Karpas-422 (cell line): ENCODE measurements at places on chromosomes 3 and 15.
A peak's percentile ranks its signal among the peaks of the same experiment; 100 is the strongest.

- H3K36me3 ChIP-seq, result no peaks in the 10 kb centered on the region
- H3K27ac ChIP-seq, result no peak overlapping the region
- H3K27me3 ChIP-seq, result no peaks in the 10 kb centered on the region
- no peak overlapping the region for H3K4me3 ChIP-seq
- no peaks in the 10 kb centered on the region for H3K4me1 ChIP-seq
These were observed 37.9 kb downstream of the SERP1 start for GRCh38 chr3:150508401-150508800.

GRCh38 chr15:80563372-80563997, 131.6 kb upstream of the ABHD17C start:
- H3K36me3 ChIP-seq, result no peaks in the 10 kb centered on the region
- no peaks in the 10 kb centered on the region for H3K4me1 ChIP-seq
- no peak overlapping the region for H3K4me3 ChIP-seq
- no peak for DNase-seq

- peaks cover 3% of the 10 kb centered on the region; the same call in 1 of the 2 replicates for H3K4me1 ChIP-seq
- no peaks in the 10 kb centered on the region for H3K27me3 ChIP-seq
- no peak overlapping the region for H3K27ac ChIP-seq
- DNase-seq, result no peak
- no peaks in the 10 kb centered on the region for H3K36me3 ChIP-seq
These were observed 67.1 kb downstream of the APBA2 start for GRCh38 chr15:28952666-28953491.

DNA sequence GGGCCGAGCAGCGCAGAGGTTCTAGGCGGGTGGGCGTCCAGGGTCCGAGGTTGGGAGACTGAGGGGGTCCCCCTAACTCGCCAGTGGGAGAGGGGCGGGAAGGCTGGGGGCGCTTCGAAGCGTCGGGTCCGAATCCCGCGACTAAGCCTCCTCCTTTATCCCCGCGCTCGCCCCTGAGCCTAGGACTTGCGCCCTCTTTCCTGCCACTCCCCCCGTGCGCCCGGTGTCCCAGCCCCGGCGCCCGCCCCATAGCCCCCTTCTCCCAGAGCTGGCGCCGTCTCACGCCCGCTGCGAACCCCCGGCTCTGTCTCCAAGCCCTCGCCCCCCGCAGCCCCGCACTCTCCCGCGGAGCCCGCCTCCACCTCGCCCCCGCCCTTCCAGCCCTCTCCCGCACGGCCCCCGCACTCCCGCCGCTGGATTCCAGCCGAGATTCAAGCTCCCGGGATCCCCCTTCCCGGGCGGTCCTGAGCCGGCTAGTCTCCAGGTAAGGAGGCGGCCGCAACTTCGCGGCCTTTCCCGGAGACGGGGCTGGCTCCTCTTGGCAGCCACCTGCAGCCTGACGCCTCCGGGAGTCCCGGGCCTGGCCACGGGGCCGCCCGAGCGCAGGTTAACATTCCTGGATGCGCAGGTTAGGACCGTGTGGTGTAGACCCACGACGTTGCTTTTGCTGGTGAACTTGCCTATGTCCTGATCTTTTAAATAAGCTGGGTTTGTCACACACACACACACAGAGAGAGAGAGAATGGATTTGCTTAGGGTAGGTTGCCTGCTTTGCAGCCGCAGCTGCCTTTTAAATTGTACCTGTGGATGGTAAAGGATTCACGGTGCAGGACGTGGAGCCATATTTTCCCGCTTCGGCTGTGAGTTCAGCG, 563 bp downstream of the PXYLP1 start:
- H3K36me3 ChIP-seq, result no peaks in the 10 kb centered on the region
- H3K4me1 ChIP-seq, result peaks cover 13% of the 10 kb centered on the region
- DNase-seq, result no peak
- no peaks in the 10 kb centered on the region for H3K27me3 ChIP-seq
- H3K27ac ChIP-seq, result no peak overlapping the region

GRCh38 chr3:106829206-106829605, 548.0 kb upstream of the CCDC54 start:
- H3K27me3 ChIP-seq, result no peaks in the 10 kb centered on the region
- no peak overlapping the region for H3K4me3 ChIP-seq
- H3K36me3 ChIP-seq, result no peaks in the 10 kb centered on the region
- no peak for DNase-seq

DNA sequence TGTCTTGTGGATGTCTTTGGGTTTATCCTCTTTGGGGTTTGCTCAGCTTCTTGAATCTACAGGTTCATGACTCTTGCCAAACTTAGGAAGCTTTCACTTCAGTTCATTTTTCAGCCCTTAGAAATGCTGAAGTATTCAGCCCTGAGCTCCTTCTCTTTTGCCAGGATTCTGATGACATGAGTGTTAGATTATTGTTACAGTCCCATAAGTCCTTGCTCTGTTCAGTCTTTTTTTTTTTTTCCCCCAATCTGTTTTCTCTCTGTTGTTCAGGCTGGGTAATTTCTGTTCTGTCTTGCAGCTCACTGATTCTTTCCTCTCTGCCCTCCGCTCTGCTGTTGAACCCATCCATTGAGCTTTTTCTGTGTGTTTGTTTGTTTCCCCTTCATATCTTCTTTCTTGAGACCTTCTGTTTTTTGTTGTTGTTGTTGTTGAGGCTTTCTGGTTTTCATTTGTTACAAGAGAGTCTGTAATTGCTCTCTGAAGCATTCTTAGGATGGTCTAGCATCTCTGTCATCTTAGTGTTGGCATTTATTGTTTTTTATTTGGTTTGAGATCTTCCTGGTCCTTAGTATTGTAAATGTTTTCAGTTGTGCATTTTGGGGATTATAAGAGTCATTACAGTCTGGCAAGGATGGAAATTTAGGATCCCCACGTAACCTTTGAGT, 18.4 kb downstream of the LRCH3 start:
- no peaks in the 10 kb centered on the region for H3K27me3 ChIP-seq
- no peak for DNase-seq
- H3K4me3 ChIP-seq, result no peak overlapping the region
- H3K4me1 ChIP-seq, result peaks cover 26% of the 10 kb centered on the region

- no peak overlapping the region for H3K4me3 ChIP-seq
- no peaks in the 10 kb centered on the region for H3K27me3 ChIP-seq
- peak; percentile 89 for DNase-seq
- peaks cover 29% of the 10 kb centered on the region for H3K4me1 ChIP-seq
These were observed 37.7 kb downstream of the GPD1L start for GRCh38 chr3:32143849-32144757.

DNA sequence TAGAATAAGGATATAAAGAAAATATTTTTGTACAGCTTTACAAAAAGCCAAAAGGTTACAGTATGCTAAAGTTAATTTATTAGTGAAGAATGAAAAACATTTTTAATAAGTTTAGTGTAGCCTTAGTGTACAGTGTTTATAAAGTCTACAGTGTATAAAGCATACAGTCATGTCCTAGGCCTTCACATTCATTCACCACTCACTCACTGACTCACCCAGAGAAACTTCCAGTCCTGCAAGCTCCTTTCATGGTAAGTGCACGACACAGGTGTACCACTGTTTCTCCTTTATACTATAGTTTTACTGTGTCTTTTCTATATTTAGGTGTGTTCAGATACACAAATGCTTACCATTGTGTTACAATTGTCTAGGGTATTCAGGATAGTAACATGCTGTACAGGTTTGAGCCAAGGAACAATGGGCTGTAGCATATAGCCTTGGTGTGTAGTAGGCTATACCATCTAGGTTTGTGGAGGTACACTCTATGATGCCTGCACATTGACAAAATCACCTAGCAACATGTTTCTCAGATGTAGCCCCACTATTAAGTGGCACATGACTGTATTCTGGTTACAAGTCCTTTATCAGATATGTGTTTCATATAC, 197.1 kb upstream of the KBTBD8 start:
- DNase-seq, result no peak
- H3K27ac ChIP-seq, result no peak overlapping the region

GRCh38 chr3:2653706-2654105, 456.5 kb downstream of the IL5RA start:
- H3K27me3 ChIP-seq, result no peaks in the 10 kb centered on the region
- H3K4me1 ChIP-seq, result peaks cover 9% of the 10 kb centered on the region

- H3K4me3 ChIP-seq, result no peak overlapping the region
- H3K27ac ChIP-seq, result no peak overlapping the region
- no peaks in the 10 kb centered on the region for H3K4me1 ChIP-seq
- no peak for DNase-seq
- H3K36me3 ChIP-seq, result no peaks in the 10 kb centered on the region
These were observed 1.8 kb downstream of the GPR171 start for GRCh38 chr3:151201051-151201730.

DNA sequence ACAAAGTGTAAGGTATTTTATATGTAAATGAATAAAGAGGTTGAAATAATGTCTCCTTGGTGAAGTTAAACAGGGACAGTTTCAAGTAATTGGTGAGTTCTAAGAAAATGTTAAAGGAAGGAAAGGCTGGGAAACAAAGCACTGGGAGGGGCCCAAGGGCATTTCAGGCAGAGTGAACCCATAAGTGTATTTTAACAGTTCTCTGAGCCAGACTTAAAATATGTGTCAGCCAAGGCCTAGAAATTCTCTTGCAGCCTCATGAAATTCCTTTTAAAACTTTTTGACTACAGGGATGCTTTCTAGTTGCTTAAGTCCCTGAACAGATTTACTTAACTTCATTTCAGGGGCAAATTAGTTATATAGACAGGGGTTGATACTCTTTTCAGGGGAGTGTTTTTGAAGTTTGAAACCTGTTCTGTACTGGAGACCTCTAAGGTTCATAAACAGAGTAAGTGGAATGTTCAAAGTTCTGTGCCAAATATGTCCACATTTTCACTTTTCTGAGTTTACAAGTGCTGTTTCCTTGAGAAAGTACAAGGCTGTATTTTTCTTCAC, 77.6 kb downstream of the GALK2 start:
- no peak overlapping the region for H3K4me3 ChIP-seq
- no peak overlapping the region for H3K27ac ChIP-seq
- no peaks in the 10 kb centered on the region; the same call in 1 of the 2 replicates for H3K4me1 ChIP-seq
- DNase-seq, result no peak
- H3K27me3 ChIP-seq, result no peaks in the 10 kb centered on the region

DNA sequence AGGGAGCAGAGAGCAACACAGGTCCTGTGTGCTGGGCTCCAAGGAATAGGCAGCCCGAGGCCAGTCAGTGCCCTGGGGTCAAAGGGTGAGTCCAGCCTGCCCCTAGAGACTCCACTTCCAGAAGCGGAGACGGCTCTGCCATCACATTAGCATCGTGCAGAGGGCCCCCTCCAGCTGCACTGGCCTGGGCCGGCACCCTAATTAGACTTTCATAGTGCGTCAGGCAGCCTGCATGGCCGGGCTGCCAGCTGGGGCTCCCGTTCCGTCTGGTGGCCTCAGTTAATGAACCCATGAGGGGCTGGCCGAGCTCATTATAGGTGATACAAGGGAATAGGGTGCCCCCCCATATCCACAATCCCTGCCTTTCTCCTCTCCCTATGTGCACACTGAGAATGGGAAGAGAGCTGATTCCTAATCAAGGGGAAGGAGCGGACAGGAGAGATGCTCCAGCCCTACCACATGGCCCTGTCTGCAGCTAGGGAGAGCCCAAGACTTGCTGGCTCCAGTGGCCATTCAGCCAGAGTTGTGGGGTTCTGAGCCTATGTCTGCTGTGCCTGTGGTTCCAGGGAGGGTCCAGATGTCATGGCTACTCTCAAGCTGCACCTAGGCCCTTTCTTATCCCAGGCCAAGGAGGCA, 128.0 kb downstream of the SRGAP3 start:
- H3K27me3 ChIP-seq, result 0 out of 2 replicates have a peak, but pooled peaks cover 2% of the 10 kb centered on the region
- H3K27ac ChIP-seq, result no peak overlapping the region
- no peak overlapping the region for H3K4me3 ChIP-seq
- H3K36me3 ChIP-seq, result no peaks in the 10 kb centered on the region

GRCh38 chr3:81869382-81869781, 107.9 kb upstream of the GBE1 start:
- H3K4me1 ChIP-seq, result no peaks in the 10 kb centered on the region
- H3K27ac ChIP-seq, result no peak overlapping the region
- no peak overlapping the region for H3K4me3 ChIP-seq
- DNase-seq, result no peak
- H3K36me3 ChIP-seq, result no peaks in the 10 kb centered on the region
- no peaks in the 10 kb centered on the region for H3K27me3 ChIP-seq

DNA sequence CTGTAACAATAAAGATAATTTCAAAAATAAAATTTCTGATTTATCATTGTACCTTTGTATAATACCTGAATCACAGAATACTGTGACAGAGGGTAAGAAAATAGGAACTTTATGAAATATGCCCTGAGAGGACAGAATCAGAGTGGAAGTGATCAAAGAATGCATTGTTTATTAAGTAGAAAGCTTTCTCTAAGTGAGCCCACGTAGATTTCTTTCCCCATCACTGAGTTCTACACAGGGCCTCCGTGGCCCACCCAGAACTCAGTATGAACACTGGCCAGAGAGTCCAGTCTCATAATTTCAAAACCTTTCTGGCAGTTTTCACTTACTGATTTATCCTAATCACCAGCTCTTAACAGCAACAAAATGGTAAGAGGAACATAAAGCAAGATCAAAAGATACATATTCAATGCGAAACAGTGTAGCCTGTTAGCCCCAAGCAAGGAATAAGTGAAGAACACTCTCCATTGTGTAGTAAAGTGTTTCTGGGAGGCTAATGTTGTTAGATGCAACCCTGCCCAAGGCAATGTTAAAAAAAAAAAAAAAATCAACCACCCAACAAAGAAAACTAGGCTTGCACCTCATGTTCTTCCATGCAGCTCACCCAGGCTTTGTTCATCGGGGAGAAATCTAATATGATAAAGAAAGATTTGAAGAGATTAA, 341.3 kb downstream of the LSAMP start:
- no peaks in the 10 kb centered on the region for H3K36me3 ChIP-seq
- no peak overlapping the region for H3K4me3 ChIP-seq
- no peaks in the 10 kb centered on the region for H3K4me1 ChIP-seq
- DNase-seq, result no peak
- H3K27ac ChIP-seq, result no peak overlapping the region

DNA sequence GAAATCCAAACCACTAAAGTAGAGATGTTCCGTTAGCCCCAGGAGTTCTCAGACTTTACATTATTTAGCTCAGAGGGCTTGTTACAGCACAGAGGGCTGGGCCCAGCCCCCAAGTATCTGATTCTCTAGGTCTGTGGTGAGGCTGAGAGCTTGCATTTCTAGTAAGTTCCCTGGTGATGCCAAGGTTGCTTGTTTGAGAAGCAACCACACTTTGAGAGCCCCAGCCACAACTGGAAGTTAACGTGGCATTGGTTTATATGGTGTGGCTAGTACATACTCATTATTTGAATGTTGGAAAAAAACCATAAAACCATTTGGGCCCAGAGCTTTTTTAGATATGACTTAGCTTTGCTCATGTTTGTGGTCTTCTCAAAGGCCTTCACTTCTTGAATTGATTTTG, 35.9 kb downstream of the PRR23E start:
- H3K27me3 ChIP-seq, result no peaks in the 10 kb centered on the region
- H3K36me3 ChIP-seq, result no peaks in the 10 kb centered on the region
- H3K4me1 ChIP-seq, result peaks cover 3% of the 10 kb centered on the region; the same call in 1 of the 2 replicates
- no peak for DNase-seq
